Stimulated activated CD4-positive, alpha-beta T cell treated with anti-CD3 and anti-CD28 coated beads, Interleukin-15, amount 100 ng/mL, for 1 hour (primary cell): ENCODE measurements at places on chromosomes 4 and X.

DNA sequence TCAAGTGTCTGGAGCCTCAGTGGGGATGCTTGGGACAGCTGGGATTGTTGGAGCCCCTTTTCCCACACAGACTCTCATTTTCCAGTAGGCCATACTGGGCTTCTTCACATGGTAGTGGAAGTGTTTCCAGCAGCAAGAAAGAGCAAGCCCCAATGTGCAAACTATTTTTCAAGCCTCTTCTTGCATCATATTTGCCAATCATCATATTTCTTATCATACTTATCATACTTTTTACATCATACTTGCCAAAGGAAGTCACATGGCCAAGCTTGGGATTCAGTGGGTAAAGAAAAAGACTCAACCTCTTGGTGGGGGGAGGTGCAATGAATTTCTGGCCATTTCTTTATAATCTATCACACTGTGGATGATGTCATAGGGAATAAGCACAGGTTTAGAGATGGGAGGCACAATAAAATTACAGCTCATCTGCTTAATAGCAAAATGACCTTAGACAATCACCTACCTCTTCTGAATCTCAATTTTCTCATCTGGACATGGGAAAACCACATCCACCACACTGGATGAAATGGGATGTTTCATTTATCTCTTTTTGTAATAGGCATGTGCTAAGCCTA, 174.2 kb downstream of the MID1IP1 start:
- no peak for DNase-seq

DNA sequence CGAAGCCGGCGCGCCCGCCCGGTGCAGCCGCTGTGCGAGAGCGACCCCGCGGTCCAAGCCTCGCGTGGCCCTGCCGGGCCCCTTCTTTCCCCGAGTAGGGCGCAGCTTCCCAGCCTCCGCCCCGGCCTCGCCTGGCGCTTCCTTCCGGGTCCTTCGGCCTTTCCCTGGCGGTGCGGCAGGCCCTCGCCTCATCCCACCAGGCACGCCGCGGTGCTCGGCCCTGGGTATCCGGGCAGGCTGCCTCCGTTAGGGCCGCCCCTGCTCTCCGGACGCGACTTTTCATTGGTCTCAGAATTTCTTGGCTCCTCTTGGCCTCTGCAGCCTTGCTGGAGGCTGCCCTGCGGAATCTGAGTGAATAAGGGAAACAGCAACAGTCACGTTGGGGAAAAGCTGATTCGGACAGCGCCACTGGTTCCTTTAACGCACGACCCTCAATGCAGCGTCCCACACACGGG, 429 bp downstream of the UVSSA start:
- DNase-seq, result peak; percentile 15

- no peak for DNase-seq
Measured at GRCh38 chr4:138901177-138901576, 114.4 kb upstream of the NOCT start.

GRCh38 chr4:40564815-40565483, 64.7 kb downstream of the RBM47 start:
- DNase-seq, result no peak

DNA sequence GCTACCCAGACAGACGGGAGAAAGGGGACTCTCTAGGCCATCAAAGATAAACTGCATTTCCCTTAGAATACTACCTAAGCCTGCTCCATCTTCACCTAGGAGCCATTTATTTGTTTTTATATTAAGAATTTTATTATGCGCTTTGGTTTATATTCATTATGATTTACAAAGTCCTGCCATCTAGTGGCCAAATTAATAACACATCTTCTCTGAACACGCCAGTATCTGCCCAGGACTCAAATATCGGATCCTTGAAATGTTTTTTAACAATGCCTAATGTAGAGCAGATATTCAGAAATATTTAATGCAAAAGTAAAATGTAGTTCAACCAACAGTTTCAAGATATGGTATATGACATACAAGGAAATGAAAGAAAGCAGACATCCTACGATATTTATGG, 20.8 kb upstream of the PRPS2 start:
- no peak for DNase-seq

GRCh38 chr4:156390599-156391324, 437.1 kb upstream of the CTSO start:
- no peak for DNase-seq

- DNase-seq, result no peak
Measured at GRCh38 chrX:2343413-2343812, 157.4 kb downstream of the DHRSX start.

DNA sequence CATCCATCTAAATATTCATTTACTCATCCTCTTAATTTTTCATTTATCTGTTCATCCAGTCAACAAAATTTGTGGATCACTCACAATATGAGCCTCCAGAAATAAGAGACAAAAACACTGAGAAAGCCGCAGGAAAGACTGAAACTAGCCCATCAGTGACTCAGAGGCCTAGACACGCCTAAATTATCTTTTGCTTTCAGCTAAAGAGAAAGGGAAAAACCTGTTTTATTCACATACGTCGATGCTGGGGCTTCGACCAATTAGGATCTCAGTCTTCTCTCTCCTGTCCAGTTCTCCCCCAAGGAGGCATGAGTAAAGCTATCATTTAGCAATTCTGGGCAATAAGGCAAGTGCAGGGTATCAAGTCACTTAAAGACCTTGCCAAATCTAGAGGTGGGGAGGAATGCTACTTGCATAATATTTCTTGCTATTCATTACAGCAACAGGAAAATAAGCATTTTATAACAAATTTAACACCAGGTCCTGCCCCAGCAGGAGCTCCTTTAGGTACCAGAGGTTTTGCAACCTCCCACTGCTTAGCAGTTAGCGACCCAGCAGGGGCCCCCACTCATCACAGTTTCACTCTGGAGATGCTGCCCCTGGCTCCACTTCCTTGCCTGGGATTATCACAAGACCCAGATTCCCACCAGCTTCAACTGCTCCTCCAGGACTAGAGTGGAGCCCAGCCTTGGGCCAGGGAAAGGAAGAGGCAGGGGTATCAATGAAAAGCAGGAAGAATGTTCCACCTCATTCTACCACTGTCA, 30.1 kb upstream of the TMEM154 start:
- DNase-seq, result no peak

DNA sequence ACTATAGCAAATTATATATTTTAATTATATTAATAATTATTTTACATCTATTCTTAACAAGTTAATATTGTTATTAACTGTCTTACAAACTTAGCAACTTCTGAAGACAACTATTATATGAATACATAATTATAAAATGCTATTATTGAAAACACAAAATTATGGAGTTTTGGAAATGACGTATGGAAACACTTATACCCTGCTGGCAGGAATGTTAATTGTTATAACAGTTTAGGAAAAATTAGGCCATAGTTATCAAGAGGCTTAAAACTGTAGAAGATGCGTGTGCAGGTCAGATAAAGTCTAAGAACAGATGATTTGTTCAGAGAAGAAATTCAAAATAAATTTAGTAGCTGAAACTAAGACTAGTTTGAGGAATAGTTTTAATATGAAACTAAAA, 211.7 kb downstream of the FAT4 start:
- DNase-seq, result no peak

DNA sequence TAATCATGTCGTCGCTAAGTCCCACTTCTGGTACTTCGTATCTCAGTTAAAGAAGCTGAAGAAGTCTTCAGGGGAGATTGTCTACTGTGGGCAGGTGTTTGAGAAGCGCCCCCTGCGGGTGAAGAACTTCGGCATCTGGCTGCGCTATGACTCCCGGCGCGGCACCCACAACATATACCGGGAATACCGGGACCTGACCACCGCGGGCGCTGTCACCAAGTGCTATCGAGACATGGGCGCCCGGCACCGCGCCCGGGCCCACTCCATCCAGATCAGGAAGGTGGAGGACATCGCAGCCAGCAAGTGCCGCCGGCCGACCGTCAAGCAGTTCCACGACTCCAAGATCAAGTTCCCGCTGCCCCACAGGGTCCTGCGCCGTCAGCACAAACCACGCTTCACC, 11.3 kb downstream of the PNCK start:
- peak; percentile 22 for DNase-seq

DNA sequence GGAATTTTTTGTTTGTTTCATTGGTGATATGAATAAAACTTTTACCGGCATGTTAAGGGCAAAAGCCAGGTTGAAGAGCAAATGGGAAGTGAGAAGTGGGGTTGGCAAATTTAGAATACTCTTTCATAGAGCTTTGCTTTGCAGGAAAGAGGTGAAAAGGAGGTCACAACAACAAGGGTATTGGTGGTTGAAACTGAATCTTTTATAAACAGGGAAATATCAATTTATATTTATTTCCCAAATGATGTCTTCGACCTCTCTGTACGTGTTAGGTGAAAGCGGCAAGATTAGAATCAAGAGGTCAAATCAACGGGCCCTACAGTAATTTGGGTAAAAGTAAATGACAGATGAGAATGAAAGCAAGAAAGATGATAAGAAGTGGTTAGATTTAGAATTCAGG, 3.4 kb downstream of the SMR3A start:
- DNase-seq, result no peak

- no peak for DNase-seq
Measured at GRCh38 chrX:52983321-52984000, 25.1 kb upstream of the FAM156A start.

DNA sequence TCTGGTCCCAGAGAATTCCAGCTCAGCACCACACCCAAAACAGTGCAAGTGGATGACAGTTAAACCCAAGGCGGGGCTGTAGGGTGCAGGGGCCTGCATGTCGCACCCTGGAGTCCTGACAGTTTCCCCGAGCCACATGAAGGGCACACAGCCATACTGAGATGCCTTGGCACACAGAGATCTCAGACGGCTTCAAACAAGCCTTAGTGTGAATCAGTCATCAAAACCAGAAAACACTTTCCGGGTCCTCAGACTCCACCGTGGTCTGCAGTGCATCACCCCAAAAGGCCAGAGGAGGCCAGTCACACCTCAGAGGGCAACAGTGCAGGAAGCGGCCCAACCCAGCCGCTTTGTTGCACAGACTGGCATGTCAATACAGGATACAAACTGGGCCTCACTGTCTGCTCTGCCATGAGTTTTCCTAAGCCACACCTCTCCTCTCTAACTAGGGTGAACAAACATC, 64.6 kb upstream of the ENPP6 start:
- DNase-seq, result peak; percentile 28

- no peak for DNase-seq
Measured at GRCh38 chr4:36211084-36211483, 33.2 kb downstream of the ARAP2 start.

DNA sequence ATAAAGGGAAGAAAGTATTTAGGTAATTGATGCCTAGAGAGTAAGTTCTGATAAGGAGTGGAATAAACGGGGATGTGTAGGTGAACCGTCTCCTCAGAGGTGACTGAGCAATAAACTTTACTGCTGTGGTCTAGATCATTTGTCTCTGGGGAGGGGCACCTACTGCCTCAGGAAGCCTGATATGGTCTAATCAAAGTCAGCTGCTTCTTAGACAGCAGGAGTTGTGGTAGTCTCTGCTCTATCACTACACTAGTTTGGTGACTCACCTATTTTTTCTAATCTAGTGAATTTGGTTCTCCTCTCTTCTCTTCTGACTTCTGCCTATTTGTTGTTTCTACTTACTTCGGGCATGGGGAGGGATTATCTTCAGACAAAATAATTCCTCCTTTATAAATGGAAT, 95.1 kb upstream of the STIM2 start:
- DNase-seq, result no peak

DNA sequence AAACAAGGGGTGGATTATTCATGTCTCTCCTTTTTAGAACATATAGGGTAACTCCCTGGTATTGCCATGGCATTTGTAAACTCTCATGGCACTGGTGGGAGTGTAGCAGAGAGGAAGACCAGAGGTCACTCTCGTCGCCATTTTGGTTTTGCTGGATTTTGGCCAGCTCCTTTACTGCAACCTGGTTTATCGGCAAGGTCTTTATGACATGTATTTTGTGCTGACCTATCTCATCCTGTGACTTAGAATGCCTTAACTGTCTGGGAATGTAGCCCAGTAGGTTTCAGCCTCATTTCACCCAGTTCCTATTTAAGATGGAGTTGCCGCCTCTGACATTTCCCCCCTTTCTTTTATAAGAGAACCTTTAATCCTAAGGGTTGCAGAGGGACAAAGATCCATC, 45.8 kb downstream of the MGST2 start:
- no peak for DNase-seq

GRCh38 chr4:184153781-184154180, 63.9 kb downstream of the ENPP6 start:
- DNase-seq, result no peak

DNA sequence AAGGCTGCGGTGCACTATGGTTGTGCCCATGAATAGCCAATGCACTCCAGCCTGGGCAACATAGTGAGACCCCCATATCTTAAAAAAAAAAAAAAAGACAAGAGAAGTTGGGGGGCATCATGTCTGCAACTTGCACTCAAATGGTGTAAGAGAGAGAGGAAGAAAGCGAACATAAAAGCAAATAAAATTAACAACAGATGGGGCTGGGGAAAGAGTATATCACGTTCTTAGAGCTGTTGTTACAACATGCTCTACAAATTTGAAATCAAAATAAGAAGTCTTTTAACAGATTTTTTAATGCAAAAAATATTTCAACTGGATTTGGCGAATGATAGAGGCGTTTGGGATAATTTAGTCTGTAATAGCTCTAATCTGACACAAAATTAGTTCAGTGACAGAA, 144.9 kb downstream of the FNIP2 start:
- DNase-seq, result no peak

GRCh38 chrX:46140272-46140671, 404.9 kb downstream of the ZNF674 start:
- no peak for DNase-seq

DNA sequence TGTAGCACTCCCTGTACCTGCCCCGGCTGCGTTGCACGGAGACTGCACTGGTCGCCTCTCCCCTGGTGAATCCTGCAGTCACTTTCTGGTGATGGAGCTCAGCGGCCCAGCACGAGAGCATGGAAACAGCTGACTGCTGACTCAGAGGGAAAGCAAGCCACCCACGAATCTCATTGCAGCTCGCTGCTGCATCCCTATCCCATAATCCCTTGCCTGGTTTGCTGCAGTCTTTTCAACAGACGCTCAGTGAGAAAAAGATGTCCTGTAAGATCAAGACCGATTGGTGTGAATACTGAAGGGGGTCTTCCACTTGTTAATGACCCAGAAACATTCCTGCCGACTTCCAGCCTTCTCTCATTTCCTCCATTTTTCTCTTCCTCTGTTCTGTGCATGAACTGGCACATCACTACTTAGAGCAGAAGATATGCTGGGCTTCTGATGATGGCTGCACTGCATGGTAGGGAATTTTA, 52.9 kb downstream of the TRIM2 start:
- peak; percentile 7 for DNase-seq

DNA sequence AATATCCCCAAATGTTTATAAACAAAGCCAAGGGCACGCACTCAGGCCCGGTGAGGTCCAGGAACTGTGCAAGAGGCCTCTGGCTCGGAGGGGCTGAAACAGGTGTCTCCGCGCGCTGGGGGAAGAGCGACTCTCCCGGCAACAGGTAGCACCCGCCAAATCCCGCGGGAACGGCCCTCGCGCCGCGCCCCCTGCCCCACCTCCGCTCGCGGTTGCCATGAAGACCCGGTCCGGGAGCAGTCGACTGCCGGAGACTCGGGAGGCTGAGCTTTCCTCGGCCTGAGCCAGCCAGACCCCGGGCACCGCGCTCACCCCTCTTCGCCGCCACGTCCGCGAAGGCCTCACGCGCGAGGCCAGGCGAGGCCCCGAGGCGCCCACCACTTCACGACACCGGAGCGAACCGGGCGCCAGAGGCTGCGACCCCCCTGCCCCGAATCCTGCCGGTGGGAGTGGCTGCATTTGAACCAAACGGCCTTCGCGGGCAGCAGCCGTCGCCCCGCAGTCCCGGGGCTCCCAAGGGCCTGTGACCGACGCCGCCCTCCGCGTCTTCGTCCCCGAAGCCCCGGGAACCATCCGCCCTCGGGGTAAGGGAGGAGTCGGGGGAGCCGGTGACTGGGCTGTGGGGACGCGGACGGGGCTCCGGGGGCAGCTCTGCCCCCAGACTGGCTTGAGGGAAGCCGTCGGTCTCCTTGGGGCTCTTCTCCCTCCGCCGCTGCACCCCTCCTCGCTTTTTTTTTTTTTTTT, at the start of gene NSUN7:
NSUN7 (plus strand) TSS at position 239 of the 744 bp plus-strand sequence. CDS start 739 bp downstream, outside the sequence.
- no peak for DNase-seq
